ENCODE measurements at places on chromosomes 7 and 10.
A peak's percentile ranks its signal among the peaks of the same experiment; 100 is the strongest.

DNA sequence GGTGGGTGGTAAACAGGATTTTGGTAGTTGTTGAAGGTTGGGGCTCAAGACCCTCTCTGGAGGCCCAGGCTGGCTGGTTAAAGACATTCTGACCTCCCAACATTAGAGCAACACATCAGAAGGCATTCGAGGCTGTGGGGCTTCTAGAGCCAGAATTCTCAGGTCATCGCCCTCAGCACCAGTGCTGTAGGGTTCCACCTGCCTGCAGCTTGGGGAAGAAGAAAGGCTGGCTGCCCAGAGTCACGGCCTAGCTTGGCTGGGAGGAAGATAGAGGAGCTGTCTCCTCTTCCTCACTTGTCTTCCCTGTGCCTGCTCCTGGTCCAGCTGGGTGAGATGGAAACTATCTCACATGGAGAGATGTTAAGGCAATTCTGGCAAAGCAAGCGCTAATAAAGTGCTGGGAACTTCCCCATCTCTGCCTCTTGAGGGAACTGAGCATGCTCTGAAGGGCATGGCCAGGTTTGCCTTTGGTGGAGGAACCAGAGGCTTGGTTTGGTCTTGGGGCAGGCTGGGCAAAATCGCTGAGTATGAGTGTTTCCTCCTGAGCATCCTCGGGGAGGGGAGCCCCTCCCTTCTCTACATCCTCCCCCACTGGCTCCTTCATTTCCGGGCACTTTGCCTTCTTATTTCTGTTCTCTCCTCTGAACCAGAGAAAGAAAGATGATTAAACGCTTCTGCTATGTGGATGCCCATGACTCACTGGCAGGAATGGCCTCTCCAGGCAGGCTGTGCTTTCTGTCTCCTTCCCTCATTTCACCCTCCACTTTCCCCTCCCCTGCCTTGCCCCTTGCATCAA, 509.0 kb upstream of the PODXL start:
- peak; percentile 13 for DNase-seq

GRCh38 chr7:47803025-47803424, 145.2 kb downstream of the PKD1L1 start:
- no peak for DNase-seq

DNA sequence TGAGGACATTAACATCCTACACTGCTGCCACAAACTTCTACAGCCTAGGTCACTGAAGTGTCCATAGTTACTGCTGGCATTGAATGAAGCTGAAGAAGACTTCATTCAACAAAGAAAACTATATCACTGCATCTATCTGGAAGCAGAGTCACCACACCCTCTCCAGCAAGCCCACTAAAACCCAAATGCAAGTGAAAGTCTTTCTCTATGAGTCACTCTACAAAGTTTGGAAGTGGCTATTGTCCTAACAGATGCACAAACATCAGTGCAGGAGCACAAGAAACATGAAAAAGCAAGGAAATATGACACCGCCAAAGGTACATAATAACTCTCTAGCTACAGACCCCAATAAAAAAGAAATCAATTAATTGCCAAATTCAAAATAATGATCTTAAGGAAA, 43.5 kb upstream of the CAMK2B start:
- no peak for DNase-seq

DNA sequence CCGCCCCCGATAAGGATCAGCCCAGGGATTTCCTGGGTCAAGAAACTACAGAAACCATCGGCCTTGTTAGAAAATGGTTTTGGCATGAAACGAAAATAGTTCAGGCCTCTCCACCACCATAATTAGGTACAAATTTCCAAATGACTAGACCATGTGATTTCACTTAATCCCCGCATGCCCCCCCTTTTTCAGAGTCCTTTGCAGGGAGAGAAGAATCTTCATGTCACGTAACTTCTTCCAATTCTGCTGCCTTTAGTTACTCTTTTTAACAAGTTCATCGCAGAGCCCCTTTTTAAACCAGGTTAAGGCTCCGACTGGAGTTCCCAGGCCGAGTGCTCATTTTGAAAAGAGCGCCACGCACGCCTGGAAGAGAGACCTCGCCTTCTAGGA, 3.4 kb downstream of the PDGFA start:
- DNase-seq, result no peak

DNA sequence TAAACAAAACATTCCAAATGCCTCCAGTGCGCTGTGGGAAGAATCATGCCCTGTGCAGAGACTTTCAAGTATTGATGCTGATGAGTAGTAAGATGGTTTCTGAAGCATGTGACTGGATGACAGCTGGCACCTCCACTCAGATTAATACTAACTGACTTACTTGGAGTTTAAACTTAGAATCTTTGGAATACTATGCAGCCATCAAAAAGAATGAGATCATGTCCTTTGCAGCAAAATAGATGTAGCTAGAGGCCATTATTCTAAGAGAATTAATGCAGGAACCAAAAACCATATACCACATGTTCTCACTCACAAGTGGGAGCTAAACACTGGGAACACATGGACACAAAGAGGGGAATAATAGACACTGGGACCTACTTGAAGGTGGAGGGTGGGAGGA, 73.8 kb upstream of the CHCHD3 start:
- no peak for DNase-seq

DNA sequence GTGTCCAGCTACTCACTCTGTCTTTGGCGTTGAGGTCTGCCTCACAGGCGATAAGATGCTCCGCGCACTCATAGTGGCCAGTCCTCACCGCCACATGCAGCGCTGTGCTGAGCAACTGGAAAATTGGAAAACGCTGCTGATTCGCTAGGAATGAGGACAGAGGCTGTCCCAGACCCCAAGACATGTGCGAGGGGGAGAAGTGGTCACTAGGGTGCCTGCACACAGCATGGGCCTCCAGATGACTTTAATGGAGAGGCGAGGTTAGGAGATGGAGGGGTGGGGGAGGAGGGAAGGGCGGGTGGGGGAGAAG, 5.2 kb downstream of the ANKRD1 start:
- DNase-seq, result no peak

DNA sequence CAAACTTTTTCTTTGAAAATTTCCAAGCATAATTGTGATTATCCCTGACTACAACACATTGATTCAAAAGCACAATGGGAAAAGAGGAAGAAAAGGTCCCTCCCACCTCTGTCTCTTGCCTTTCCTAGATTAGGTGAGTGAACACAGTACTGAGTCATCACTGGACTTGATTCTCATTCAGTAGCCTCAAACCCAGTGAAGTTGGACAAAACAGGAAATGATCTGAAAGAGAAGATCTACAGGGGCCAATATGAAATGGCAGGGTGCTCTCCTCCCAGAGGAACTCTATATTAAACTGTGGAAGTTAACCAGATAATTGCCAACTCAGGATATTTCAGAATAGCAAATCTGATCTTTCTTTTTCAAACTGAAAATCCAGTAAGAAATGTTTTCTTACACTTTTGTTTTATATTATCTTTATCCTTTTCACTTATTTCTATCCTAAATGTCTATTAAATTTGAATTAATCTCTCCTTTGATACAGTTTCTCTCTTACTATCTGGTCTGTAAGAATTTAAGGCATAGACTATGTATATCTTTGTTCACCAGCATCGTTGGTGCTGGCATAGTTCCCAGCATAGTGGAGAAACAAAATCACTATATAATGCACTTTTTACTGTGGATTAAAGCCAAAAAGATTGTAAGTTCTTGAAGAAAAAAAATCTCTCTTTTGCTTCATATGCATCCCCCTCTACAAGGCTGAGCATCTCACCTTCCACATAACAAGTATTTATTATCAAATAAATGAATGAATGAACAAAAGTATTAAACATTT, 41.4 kb upstream of the IKZF1 start:
- no peak for DNase-seq

DNA sequence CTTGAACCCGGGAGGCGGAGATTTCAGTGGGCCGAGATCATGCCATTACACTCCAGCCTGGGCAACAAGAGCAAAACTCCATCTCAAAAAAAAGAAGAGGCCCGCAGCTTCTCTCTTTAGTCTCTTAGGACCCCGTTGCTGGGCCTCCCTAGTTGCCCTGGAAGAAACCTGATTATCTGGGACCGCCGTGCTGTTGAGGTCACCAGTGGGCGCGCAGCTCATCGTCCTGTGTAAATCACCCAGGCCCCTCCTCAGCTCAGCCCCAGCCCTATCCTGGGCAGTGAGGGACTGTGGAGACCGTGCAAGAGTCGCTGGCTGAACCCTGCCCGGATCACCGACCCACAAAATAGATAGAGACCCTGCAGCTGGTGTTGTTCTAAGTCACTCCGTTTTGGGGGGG, 85.0 kb downstream of the UNCX start:
- no peak for DNase-seq

DNA sequence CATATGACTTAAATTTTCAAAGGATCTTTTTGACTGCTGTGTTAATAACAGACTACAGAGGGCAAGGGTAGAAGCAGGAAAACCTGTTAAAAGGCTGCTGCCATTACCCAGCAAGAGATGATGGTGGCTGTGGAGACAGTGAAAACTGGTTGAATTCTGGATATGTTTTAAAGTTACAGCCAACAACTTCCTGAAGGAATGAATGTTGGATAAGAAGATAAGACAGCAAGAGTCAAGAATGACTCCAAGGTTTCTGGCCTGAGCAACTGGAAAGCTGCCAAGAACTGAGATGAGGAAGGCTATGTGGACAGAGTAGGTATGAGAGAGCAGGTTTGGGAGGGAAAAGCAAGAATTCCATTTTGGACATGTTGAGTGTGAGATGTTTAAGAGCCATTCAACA, 19.1 kb downstream of the CNOT4 start:
- DNase-seq, result no peak

DNA sequence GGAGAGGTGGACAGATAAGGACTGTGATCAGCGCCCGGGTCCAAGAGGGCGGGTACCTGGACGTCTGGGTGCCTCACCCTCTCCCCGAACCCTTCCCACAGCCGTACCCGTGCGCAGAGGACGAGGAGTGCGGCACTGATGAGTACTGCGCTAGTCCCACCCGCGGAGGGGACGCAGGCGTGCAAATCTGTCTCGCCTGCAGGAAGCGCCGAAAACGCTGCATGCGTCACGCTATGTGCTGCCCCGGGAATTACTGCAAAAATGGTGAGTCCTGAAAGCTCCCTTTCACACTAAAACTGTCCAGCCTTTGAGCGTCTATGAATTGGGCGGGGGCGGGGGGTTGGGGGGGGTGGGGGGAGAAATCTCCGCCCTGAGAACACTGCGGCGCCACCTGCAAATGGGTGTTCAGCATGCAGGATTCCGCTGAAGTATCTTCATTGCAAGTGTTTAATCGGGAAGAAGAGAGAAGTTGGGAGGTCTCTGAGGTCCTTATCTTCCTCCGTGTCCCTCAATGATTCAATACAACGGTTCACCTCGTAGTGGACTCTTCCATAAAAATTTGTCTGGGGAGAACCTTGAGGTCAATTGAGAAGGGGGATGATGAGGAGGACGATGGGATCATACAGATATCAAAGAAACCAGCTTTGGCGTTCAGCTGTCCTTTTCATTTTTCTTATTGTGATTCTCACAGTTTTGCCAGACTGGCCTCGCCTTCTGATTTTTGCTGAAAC, 906 bp downstream of the DKK1 start:
- no peak for DNase-seq

DNA sequence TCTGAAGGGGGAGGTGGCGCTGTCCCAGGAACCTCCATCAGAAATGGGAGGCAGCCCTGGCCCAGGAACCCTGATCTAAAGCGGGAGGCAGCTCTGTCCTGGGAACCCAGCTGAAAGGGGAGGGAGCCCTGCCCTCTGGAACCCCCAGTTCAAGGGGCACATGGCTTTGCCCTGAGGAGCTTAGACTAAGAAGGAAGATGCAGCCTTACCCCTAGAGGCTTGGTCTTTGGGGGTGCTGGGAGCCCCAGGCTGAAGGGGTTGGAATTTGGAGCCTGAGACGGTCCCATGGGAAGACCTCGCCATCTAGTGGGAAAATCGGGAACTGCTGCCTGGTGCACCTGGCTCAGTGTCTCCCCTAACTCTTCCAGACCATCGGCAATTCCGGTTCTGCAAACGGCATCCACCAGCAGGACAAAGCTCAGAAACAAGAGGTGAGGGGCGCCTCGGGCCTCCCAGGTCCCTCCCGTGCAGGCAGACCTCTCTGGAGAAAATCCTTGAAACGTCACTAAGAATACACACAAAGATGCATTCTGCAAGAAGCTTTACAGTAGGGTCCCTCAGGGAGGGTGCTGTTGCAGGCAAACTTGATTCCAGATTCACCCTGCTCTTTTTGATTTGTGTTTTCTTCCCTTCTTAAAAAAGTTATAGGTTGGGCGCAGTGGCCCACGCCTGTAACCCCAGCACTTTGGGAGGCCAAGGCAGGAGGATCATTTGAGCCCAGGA, 52.4 kb upstream of the GTF2IRD1 start:
- peak; percentile 27 for DNase-seq
